ENCODE measurements at places on chromosomes 12 and 14.

- no peak for DNase-seq
Observed at GRCh38 chr12:30519535-30519934, 176.1 kb downstream of the IPO8 start.

DNA sequence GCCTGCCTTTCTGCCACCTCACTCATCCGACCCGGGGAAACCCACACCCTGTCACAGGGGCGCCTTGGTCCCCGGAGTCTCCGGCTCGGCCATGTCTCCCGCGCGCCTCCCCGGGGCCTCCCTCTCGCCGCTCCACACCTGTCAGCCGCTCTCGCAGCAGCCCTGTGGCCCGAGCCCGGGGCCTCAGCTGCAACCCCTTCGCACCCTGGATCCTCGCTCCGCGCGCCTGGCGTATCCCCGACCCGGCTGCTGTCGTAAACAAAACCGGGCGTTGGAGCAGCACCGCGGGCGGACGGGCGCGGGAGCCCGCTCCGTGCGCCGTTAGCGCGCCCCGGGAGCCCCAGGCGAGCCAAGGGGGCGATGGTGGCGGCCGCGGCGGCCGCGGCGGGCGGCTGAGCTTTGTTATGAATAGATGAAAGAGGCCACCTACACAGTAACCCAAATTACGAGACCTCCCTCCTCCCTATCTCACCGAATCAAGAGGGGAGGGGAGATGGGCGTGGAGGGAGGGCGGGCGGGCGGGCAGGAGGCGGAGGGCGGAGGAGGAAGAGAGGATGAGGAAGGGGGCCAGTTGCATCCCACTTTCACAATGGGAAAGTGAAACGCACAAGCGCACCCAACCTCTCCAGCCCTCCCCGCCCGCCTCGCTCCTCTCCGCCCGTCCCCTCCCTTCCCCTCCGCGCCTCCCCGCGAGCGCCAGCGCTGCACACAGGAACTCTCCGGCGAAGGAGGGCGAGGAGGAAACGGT lies at the start of gene PLXNC1:
TSS of gene PLXNC1 (plus strand) at position 587 of the 748 bp plus-strand sequence. CDS start 395 bp downstream, outside the sequence.
- DNase-seq: peak; percentile 76

- no peak for DNase-seq
Observed at GRCh38 chr12:122282061-122282460, 15.8 kb upstream of the VPS33A start.

GRCh38 chr12:113470871-113471618 lies 626 bp downstream of the LHX5 start:
- DNase-seq: peak; percentile 19

DNA sequence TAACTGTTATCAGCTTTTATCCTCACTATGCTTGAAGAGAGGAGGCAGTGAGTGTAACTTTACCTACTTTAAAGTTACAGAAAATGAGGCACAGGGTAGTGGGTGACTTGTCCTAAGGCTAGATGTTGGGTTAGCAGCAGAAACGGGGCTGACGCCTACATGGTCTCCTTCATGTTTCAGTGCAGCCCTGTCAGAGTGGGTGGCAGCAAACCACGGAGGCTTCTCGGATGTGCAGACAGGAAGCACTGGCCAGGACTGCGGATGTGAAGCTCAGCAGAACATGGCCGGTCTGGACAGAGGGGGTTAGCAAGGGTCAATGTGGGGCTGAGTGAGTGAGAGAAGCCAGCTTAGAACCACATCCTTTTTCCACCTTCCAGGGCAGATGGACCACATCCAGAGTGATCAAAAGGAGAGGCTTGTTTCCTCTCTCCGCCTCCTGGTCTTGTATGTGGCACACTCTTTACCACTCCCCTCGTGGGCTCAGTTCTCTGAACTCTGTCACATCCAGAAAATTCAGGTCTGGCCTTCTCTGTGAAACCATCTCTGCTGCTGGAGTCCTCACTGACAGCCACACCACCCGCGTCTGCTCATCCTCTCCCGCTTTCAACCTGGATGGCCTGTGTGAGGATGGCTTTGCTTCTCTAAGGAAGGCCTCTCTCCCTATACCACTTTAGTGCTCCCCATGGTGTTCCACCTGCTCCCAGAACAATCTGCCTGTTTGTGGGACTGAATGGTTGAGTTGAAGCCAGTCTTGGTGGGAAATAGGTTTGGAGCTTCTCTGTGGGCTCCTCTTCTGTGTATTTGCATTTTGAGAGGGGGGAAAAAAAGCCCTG lies 14.1 kb downstream of the SUSD6 start:
- no peak for DNase-seq

GRCh38 chr12:53659571-53659981 lies 16.3 kb downstream of the ATP5MC2 start:
- DNase-seq: no peak

DNA sequence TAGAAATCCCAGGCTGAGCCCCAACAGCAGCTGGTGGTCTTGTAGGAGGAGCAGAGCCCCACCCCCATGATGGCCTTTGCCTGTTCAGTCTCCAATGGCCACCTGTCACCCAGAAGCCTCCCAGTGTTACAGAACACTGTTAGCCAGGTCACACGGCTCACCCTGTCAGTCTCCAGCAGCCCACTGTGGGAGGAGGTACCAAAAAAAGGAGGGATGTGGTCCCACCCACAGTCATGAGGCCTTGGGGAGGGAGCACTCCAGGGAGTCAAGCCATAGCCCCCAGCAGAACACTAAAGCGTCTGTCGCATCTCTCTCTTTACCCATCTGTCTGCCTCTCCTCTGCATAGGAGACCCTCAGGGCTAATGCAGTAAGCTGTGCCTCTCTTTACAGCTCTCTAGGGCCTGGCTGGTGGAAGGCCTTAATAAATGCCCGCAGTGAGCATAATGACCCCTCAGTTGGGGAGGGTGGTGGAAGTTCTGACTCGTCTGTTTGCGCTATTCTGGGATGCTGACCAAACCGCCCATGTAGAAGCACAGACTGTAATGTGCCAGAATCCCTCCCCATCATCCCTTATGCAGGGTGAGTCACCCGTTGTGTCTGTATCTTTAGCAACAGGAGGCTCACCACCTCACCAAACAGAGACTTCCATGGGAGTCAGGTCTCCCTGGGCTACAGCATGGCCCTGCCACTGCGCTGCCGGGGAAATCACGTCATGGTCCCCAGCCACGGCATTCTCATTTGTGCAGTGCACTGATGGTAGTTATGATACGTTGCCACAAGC lies 14.6 kb downstream of the C14orf132 start:
- DNase-seq: no peak

GRCh38 chr14:24694680-24695079 lies 60.7 kb upstream of the GZMB start:
- DNase-seq: no peak

DNA sequence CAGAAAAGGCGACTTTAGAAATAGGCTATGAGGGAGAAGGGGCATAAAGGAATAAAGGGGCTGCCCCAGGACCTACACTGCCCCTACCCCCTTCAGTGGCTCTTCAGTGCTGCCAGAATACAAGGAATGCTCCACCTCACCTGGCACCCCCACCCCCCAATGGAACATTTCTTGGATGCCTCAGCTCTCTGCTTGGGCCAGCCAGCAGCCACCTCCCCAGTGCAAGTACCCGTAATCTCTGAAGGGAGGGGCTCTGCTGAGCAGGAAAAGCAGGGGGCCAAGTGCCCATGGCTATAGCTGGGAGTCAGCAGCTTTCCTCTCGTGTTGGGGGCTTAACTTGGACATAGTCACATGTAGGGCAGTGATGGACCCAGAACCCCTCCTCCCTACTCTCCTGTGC lies 33.3 kb downstream of the BAZ2A start:
- no peak for DNase-seq

GRCh38 chr12:6074979-6075585 lies 49.4 kb downstream of the VWF start:
- peak; percentile 35 for DNase-seq

GRCh38 chr12:54526812-54527630 lies 22.4 kb upstream of the PDE1B start:
- DNase-seq: no peak

- no peak for DNase-seq
Observed at GRCh38 chr12:106724934-106725333, 49.5 kb upstream of the RIC8B start.

DNA sequence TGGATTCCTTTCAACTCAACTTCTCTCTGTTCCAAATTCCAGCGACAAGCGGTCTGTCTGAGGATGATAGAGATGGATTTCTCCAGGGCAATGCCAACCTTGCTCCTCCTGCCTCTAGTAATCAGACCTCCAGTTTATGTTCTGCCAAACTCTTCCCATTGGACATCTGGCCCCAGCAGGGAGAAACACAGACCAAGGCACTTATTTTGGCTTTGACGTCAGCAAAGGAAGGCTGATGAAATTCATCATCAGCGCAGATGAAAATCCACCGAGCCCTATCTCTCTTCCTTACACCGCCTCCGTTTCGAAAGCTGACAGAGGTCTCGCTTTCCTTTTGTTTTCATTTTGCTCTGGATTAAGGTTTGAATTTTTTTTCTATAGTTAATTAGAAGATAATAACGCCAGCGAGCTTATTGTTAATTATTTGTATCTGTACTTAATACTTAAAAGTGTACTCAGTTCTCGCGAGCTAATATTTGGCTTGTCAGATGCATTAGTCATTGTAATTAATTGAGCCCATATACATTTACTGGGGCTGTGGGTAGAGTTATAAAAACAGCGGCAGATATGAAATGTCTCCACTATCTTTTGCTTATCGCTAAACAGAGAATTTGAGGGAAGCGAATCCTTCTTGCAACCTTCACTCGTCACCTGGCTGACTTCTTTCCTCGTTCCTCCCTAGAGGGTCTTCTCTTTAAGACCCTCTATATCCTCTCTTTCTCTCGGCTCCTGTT lies 35.9 kb upstream of the MED13L start:
- DNase-seq: no peak

DNA sequence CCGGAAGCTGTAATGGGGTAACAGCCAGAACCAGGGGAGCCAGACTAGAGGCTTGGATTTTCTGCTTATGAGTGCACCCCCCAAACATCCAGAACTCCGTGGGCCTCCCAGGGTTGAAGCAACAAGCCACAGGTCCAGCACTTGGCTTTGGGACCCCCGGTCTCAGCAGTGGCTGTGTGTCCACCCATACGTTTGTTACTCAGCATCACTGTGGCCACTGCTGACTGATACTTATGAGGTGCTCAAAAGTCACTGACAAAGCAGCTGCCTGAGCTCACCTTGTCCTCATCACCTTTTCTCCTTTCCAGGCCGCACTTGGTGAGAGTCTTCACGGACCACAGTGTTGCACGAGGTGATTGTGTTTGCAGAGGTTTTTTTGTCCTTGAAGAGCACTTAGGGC lies 145.6 kb upstream of the RFLNA start:
- DNase-seq: no peak

DNA sequence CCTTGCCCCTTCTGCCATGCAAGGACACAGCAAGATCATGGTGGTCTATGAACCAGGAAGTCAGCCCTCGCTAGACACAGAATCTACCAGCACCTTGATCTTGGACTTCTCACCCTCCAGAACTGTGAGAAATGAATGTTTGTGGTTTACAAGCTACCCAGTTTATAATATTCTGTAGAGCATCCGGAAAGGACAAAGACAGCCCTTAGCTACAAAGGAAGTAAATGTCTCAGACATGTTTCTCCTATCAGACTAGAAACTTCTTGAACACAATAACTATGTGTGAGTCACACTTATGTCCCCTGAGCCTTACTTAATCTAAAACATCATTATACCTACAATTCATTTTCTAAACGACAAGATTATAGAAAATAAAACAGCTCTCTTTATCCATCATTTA lies 176.7 kb downstream of the KLHL28 start:
- no peak for DNase-seq

- DNase-seq: no peak
Observed at GRCh38 chr12:116563262-116563661, 4.1 kb downstream of the MAP1LC3B2 start.

DNA sequence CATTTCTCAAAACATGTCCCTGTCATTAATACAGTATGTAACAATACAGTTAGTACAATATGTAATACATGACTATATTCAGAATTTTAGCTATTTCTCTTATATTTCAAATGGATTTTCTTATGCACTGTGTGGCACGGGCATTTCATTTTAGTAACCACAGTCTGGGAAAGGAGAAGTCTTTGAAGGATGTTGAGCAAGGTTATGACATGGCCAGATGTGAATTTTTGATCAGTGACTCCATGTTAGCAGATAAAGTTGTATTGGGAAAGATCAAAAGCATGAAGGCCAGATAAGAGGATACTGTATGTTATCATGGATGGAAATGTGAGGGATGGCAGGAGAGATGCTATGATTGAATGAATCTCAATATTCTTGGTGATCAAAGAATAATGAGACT lies 285.2 kb downstream of the NAV3 start:
- DNase-seq: no peak

- DNase-seq: no peak
Observed at GRCh38 chr14:51723990-51724389, 72.3 kb downstream of the FRMD6 start.

DNA sequence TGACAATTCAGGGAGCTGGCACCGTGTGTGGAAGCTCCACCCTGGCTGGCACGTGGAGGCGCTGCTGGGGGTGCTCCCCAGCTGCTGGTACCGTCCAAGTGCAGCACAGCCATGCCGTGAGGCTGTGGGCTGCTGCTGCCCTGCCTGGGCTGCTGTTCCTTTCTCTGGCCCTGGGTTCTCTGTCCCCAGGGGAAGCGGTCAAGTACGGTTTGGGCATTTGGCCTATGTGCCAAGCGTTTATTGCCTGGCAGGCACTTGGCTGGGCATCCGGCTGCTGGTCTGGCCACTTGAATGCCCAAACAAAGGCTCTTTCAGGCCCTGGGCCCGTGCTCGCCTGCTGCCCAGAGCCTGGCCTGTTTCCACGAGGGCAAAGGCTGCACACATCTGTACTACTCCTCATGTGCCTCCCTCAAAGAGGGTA lies 39.6 kb downstream of the RHOF start:
- no peak for DNase-seq

DNA sequence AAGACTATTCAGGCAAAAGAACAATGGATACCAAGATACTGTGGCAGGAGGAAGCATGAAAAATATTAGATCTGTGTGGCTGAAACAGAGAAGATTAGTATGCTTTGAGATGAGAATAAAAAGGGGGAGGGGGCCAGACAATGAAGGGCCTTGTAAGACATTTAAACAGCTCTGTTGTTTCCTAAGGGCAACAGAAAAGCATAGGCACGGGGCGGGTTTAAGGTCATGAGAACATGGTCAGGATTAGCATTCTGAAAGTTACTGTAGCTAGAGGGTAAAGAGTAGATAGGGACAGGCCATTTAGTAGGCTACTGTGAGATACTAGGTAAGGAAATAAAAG lies 18.6 kb downstream of the INTS13 start:
- DNase-seq: no peak

DNA sequence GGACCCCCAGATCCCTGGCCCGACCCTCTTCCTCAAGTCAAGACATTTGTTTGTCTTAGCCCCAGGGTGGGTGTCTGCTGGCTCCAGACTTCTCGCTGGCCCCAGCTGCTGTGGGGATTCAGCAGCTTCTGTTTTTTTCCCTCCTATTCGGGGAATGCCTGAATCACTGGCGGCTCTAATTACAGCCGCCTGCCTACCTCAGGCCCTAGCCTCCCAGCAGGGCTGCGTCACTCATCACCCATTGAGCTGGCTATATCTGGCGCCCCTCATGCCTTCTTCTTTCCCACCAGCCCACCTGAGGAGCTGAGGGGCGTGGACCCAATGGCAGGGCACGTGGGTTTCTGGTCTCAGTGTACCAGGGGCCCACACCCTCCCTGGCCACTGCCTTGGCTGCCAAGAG lies 10.1 kb downstream of the KRT80 start:
- no peak for DNase-seq
